ENCODE measurements at places on chromosomes 1 and 21.

- DNase-seq: no peak
Observed at GRCh38 chr1:235675152-235675890, 25.7 kb upstream of the GNG4 start.

DNA sequence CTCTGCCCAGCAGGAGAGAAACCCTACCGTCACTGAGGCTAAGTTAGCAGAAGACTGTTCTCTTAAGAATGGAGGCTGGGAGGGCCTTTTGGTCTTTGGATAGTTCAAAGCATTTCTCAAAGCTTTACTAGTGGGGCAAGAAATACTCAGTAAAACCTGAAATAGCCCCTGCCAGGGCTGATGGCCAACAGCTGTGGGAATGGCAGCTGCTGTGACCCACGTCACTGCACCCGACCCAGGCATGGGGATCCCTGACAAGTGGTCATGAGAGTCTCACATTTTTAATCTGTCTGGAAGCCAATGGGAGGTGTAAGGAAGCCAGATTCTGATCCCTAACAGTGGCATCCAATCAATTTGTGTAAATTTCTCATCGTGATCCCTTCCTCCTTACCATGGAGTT is 44.5 kb upstream of the ENAH start:
- no peak for DNase-seq

GRCh38 chr1:153293851-153294250 is 18.9 kb downstream of the PGLYRP3 start:
- no peak for DNase-seq

DNA sequence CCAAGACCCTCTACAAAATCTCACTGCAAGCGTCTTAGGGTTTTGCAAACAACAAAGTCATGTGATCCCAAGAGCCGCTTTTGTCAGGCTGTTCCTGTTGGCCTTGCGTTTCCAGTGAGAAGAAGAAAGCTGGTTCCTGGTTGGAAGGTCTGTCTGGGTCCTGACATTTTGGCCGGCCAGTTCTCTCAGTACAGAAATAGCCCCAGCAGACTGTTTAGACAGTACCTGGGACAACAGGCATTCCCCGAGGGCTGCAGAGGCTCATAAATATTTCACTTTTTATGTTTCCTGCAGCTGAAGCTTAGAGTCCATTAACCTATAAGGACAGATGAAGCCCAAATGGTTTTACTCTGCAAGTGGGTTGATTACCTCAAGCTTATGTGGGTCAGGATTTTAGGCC is 8.6 kb downstream of the GPR137B start:
- no peak for DNase-seq

DNA sequence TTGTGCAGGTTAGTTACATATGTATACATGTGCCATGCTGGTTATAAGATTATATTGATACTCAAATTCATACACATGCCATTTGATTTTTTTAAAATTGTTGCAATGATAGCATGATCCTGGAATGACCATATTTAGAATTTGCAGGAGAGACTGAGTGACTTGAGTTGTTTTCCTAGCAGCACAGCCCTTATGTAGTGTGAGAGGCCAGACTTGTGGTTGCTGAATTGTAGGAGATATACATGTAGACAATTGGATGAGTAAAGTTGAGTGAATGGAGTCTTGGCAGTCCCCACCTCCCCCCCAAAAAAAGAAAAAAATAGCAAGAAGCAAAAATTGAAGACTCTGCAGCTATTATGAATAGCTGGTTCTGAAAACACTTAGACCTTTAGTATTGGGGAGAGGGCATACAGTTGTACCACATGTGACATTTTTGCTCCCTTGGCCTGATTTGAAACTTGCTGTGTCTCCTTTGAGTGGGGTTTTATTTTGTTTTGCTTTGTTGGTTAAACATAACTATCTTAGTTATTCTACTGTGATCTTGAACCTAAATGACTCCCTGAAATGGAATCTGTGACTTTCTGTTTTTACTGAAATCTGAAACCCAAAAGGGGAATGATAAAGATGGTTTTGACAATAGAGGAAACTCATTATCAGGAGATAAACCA is 280.3 kb downstream of the HMCN1 start:
- no peak for DNase-seq

Data from activated T-cell treated with anti-CD3 and anti-CD28 coated beads, Interleukin-2, amount 50 U/mL, for 4 hours (primary cell).